Astrocyte of the spinal cord (primary cell): ENCODE measurements at places on chromosomes 2 and 18.

DNA sequence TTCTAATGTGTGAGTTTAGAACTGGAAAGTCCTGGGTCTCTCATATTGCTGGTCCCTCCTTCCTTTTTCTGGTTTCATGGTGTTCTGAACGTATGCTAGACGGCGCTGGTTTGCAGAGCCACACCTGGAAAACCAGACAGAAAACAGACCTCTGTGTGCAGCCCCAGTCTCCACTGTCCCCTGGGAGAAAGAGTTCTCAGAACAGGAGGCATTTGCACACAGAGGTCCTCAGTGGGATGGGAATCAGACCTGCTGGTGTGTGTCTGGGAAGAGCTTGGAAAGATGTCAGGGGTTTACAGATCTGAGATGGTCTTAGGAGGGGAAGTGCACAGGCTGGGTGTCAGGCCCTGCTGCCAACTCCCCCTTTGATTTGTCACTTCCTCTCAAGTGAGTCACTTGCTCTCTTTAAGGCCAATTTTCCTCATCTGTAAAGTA, 14.9 kb upstream of the MBP start:
- no peak for DNase-seq

GRCh38 chr2:116510117-116510671, 1304.3 kb upstream of the DDX18 start:
- DNase-seq = peak; percentile 4

- no peak for DNase-seq
These were observed 19.3 kb upstream of the MC2R start for GRCh38 chr18:13934676-13935075.

DNA sequence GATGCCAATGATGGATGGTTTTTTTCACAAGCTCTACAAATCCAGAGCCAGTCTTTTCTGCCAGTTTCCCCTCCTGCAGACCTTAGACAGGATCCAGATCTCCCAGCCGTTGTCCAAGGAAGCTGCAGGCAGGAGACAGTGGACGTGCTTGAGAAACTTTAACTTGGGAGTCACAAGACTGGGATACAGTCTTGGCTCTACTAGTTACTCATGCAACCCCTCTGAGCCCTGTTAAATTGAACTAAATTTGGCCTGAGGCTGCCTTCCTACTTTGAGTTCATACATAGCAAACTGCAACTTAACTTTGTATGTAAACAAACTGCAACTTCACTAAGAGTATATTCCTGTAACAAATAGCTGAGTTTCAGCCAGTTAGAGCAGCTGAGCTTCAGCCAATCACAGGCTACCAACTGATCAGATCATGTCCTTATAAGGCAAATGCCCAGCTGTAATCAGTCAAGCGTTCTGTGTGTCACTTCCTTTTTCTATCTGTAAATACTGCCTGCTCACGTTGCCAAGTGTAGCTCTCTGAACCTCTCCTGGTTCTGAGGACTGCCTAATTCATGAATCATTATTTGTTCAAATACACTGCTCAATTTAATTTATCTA, 140.9 kb downstream of the CAPN13 start:
- DNase-seq = peak; percentile 93

DNA sequence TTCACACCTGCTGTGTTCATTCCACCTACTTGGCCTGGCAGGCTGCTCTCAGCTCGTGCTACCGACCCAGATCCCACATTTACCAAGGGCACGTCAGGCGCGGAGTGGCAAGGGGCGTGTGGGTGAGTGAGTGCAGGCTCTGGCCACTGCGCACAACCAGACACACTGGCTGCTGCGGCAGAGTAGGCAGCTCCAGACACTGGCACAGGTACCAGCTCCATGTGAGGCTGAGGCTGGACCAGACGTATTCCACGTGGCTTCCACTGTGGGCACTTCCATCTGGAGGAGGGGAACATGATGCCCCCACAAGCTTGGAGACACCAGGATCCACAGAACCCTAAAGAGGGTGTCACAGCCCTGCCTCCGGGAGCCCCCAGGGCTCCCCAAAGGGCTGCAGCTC, 74.6 kb upstream of the ZNF804A start:
- DNase-seq = no peak

GRCh38 chr2:8412586-8412985, 269.3 kb upstream of the ID2 start:
- DNase-seq = no peak

- no peak for DNase-seq
These were observed 31.5 kb downstream of the USP34 start for GRCh38 chr2:61439241-61440002.
